HAP-1 (cell line): ENCODE measurements at places on chromosomes 7 and 10.
A peak's percentile ranks its signal among the peaks of the same experiment; 100 is the strongest.

- DNase-seq: no peak
Measured at GRCh38 chr10:3468919-3469638, 296.5 kb upstream of the PITRM1 start.

DNA sequence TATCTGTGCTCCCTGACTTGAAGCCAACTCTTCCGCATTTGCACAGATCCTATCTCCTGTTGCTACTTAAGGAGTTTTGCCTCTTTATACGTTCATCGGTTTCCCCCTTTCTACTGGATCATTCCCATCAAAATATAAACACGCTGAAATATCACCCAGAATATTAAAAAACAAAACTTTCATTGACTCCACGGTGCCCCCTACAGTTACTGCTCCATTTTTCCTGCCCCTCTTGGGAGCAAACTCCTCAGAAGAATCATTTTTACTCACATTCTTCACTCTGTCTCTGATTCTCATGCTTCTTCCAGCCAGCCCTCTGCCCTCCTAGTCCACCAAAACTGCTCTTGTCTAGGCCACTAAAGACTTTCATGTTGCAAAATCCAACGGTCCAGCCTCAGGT, 66.4 kb downstream of the MYOF start:
- no peak for DNase-seq

DNA sequence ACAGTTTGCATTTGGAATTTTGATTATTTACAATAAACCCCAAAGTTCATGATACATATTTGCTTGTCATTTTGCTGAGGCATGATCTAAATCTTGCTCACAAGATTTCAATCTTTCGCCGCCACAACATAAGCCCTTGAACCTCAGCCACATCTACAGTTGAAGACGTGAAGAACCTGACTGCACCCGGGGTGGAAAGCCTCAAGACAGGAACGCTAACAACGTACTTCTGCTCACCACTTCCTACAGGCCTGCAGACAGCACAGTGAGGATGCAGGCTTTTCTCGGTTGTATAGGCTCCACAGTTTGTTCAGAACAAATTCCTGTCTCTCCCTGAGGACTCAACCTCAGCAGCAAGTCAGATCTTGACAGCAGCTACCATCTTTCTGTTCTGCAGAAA, 393.8 kb upstream of the PRKCQ start:
- DNase-seq: no peak

DNA sequence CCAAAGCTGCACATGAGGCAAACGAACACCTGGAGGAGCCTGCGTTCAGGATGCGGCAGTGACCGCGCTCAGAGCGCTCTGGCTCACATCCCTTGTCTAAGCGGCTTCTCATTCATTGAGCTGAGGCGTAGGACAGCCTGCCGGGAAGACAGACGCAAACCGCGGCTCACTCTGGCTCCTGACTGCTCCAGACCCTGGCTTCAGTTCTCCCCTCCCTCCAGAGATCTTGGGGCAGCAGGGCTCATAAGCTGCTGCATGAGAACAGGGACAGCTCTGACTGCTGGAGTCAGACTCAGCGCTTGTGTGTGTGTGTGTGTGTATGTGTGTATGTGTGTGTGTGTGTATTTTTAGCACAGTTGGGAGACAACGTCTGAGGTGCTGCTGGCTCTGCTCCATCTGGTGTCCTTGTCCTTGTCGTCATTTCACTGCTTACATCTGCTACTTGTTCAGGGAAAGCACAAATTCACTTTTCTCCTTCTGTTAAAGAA, 15.8 kb upstream of the LYZL2 start:
- no peak for DNase-seq

DNA sequence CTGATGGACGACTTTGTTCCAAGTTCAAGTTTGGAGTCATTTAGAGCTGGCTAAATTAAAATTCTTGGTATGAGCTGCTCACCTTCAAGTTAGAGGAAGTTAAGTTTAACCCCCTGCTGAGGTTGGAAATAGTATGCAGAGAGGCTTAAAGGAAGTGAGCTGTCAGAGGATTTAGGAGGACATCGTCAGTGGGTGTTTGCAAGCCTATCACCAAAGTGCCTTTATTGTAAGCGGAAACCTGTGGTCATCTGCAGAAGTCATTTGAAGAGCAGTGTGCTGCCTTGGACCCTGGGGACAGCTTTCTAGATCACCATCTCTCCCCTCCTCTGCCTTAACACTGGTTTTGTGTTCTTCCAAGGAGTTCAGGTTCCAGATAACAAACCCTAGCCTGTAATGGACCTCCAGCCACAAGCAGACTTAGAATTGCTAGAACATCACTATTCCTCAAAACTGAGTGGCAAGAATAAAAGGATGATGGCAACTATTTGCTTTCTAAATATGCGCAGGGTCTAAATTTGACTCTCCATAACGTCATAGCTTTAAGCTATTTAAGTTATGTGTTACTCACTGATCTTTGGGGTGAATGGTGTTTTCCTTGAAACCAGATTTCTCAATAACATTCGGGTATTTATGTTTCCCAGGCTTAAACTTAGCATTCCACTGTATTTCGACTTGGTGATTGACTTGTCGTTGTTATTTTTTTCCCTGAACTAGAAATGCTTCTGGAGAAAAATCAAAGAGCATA, 93.4 kb downstream of the SLC39A12 start:
- DNase-seq: no peak

DNA sequence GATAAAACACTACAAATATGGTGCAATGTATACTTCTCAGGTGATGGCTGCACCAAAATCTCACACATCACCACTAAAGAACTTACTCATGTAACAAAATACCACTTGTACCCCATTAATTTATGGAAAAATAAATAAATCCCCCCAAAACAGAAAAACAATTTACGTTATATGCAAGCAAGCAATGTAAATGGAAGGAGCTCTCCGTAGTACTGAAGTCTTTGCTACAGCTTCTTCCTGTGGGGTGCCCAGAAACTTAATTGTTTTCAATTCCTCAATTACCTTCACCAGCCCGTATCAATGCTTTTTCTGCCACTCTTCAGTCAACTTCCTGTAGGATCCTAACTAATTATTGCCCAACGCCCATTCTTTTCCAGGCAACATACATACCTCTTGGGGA, 138.1 kb downstream of the RELN start:
- no peak for DNase-seq

GRCh38 chr7:102292813-102293798, 6.4 kb downstream of the SH2B2 start:
- no peak for DNase-seq

GRCh38 chr10:127952918-127953317, 46.0 kb downstream of the PTPRE start:
- DNase-seq: no peak

- no peak for DNase-seq
Measured at GRCh38 chr10:1213252-1214070, 157.3 kb downstream of the WDR37 start.

GRCh38 chr10:49700997-49701396, 21.5 kb downstream of the C10orf53 start:
- DNase-seq: no peak

DNA sequence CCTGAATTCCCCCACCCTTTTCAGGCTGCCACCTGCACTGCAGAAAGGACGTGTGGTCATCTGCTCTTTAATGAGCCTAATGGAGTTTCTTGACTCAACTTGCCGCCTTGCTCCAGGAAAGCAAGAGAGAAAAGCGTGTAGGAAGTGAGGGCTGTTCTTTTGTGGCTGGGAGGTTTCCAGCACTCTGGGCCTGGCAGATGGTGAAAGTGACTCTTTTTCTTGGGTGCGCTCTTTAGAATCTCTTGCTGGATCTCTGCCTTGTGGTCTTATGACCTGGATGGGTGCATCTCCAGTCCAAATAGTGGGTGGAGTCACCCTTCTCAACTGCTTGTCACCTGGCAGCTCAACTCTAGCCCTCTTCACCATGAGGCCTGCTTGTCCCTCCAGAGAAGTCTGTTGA, 244.0 kb downstream of the SORCS1 start:
- DNase-seq: no peak

DNA sequence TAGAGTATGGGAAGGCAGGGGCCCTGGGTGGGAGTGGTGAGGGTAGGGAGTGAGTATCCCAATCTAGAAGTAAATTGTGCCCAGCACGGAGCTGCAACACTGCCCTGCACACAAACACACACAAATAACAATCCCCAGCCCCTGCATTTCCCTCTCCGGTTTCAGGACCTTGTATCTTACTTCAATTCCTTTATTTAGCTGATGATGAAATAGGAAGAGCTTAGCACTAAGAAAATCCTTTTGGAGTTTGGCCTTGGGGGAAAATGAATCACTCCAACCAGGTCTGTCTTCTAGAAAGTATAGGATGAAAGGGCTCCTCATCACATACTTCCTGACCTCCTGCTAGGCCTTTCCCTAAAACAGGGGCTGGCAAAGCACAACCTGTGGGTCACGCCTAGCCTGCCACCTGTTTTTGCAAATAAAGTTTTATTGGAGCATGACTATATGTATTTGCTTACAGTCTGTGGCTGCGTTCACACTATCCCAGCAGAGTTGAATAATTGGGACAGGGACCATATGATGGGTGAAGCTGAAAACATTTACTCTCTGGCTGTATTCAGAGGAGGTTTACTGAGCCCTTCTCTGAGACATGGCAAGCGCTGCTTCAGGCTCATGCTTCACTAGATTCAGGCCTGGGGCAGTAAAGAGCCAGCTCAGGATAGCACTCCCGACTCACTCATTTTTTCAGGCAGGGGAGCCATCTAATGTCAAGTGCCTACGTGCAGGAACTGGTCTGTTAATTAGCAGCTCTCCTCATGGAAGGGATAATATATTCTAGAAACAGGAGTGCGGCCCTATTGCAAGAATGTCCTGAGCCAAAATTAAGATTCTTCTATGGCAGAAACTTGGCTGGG, 111.0 kb downstream of the EGFR start:
- DNase-seq: no peak

GRCh38 chr7:78316110-78316509, 517.5 kb downstream of the PHTF2 start:
- DNase-seq: no peak

GRCh38 chr7:139673230-139673629, 104.6 kb downstream of the HIPK2 start:
- DNase-seq: no peak

DNA sequence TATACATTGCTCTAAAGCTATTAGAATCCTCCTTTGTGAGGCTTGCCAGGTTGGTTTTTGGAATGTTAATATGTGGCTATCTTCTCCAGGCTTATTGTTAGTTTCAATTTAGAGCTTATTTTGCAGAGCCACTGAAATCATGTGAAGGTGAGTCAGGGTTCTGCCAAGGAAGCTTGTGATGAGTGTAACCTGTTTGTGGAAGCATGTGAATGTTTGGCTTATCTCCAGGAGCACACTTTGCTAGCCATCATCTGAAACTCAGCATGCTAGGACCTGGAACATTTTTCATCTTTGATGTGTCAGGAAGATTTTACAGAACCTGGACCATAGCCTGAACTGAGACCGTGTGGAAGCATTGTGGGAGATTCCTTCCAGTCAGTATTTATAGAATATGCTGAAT, 197.3 kb downstream of the PPP1R9A start:
- DNase-seq: no peak

GRCh38 chr10:131147301-131147975, 164.1 kb downstream of the TCERG1L start:
- DNase-seq: no peak

GRCh38 chr7:142671506-142671905, 77.8 kb upstream of the PRSS1 start:
- DNase-seq: no peak

DNA sequence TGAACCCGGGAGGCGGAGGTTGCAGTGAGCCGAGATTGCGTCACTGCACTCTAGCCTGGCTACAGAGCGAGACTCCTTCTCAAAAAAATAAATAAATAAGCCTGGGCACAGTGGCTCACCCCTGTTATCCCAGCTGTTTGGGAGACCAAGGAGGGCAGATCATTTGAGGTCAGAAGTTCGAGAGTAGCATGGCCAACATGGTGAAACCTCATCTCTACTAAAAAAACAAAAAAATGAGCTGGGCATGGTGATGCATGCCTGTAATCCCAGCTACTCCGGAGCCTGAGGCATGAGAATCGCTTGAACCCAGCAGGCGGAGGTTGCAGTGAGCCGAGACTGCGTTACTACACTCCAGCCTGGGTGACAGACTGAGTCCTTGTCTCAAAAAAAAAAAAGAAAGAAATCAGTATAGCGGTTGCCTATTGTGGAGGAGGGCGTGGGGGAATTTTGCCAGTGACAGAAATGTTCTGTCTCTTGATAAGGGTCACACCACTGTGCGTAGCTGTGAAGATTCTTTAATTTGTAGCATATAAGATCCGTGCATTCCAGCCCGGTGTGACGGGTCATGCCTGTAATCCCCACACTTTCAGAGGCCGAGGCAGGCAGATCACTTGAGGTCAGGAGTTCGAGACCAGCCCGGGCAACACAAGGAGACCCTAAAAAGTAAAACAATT, 17.9 kb upstream of the EIF3B start:
- no peak for DNase-seq

GRCh38 chr10:133309100-133309719, 496 bp downstream of the ZNF511 start:
- peak; percentile 94 for DNase-seq

DNA sequence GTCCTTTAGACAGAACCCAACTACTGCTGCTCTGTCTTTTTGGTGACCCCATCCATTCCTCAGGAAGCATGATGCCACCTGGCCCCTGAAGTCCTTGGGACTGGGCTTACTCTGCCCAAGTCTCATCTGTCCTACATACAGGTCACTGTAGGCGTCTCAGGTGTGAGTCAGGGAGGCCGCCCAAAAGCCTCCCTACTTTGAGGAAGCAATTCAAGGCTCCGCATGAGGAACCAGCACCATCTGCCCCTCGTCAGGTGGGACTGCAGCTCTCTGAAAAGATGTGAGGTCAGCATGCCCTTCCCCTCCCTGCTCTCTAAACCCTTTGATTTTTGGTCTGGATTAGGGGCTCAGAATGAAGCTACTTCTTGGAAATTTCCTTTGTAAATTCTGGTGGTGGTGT, 354.8 kb downstream of the CXCL12 start:
- DNase-seq: no peak

- DNase-seq: no peak
Measured at GRCh38 chr10:6230315-6230714, 27.6 kb downstream of the PFKFB3 start.

DNA sequence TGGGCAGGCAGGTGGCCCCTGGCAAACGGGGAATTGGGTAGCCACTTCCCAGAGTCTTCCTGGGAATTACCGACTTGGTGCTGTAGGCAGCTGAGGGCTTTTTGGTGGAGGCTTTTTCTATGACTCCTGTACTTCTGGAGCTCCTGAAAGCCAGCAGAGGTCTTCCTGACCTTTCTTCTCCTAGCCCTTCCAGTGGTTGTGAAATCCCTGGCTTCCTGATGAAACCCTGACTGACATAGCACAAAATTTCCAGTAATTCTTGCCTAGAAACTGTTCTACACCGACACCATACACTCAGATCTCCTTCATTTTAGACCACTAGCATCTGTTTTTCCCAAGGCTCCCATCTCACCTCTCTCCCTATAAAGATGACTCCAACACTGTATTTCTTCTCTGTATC, 120.2 kb downstream of the STRA8 start:
- no peak for DNase-seq

- DNase-seq: no peak
Measured at GRCh38 chr7:116726713-116727431, 54.9 kb downstream of the MET start.

GRCh38 chr10:23106331-23107072, 11.1 kb downstream of the MSRB2 start:
- DNase-seq: no peak
